ENCODE measurements at places on chromosomes 6 and 20.

DNA sequence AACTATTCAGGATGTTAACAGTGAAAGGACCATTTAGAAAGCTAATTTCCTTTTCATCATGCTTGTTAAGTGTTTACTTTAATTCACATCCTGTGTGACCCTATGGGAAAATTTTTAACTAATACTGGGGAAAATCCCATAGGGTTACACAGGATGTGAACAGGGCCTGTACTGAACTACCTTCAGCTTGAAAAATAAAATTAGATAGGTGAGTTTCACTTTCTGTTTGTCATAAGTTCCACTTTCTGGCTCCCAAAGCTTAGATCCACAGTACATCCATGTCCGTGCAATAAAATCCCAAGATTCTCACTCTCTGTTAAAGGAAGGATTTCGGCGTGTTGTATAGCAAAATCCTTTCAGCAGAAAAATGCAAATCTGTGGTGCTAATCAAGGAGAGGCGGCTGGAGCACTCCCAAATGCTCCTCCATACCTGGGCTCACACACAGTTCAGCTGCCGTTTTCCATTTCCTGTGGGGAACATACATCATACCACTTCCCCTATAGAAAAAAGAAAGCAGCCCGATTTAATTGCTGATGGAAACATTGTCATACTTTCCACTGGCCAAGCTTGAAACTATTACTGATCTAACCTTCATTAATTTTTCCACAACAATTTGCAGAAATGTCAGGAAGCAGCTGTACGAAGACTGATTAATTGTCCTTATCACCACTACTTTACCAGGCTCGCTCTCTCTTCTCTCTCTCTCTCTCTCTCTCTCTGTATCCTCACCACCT lies 125.2 kb downstream of the HIVEP2 start:
- DNase-seq = no peak

DNA sequence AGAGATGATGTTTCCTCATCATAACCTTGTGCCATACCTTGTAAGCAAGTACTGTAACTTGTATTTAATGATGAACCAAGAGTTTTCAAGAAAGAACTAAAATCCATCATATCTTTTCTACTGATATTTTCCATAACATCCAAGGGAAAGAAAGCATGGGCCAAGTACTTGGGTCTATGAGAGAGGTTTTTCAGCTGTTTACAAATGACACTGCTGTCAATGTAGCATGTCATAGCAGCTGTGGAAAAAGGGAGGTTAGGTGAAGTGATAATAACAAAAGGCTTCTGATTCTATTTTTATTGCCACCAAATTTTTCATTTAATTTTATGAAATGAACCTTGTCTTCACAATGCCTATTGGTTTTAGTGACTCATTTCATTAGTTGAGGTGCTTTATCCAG lies 482.3 kb downstream of the LMBRD1 start:
- no peak for DNase-seq

- DNase-seq = no peak
Measured at GRCh38 chr6:75499640-75500039, 6.0 kb upstream of the FILIP1 start.

DNA sequence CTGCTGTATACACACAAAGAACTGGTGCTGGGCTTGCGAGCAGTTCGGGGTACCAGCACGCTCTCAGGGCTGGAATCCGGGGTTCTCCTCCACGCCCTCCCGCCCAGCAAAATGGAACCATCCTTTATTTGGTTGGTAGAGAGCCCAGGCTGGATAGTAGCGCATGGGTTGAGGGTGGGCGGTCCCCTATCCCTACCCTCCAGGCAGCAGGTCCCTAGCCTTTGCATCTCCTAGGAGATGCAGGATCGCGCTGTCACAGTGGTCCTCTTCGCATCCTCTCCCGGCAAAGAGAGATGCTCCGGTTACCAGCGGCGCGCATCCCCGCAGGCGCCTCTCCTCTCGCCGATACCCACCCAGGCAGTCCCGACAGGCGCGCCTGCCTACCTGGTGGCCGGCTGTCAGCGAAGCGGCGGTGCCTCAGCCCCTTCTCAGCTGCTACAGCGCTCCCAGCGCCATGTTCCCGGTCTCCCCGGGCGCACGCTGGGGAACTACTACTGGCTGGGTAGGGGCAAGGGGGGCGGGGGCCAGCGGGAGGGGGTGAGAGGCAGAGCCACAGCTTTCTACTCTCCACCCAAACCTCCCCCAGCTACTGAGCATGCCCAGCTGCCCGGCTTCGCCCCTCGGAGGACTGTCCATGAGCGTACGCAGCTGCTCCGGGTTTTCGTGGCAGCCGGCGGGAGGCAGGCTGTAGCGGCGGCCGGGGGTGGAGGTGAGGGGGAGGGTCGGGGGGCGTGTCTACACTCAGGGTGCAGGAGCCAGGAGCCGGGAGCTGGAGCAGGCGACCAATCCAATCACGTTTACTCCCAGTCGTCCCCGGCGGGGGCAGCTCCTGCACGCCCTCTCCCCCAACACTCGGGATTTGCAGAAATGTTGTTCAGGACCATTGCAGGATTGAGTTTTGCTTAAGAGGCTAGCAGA lies at the start of gene PAK5:
Gene PAK5, minus strand, starts transcription at position 699 of the 918 bp plus-strand sequence. CDS start 194,748 bp downstream, outside the sequence.
- DNase-seq = peak; percentile 10

- no peak for DNase-seq
Measured at GRCh38 chr20:22490287-22491193, 93.8 kb downstream of the FOXA2 start.

- DNase-seq = no peak
Measured at GRCh38 chr6:3424185-3424927, 32.5 kb downstream of the SLC22A23 start.

DNA sequence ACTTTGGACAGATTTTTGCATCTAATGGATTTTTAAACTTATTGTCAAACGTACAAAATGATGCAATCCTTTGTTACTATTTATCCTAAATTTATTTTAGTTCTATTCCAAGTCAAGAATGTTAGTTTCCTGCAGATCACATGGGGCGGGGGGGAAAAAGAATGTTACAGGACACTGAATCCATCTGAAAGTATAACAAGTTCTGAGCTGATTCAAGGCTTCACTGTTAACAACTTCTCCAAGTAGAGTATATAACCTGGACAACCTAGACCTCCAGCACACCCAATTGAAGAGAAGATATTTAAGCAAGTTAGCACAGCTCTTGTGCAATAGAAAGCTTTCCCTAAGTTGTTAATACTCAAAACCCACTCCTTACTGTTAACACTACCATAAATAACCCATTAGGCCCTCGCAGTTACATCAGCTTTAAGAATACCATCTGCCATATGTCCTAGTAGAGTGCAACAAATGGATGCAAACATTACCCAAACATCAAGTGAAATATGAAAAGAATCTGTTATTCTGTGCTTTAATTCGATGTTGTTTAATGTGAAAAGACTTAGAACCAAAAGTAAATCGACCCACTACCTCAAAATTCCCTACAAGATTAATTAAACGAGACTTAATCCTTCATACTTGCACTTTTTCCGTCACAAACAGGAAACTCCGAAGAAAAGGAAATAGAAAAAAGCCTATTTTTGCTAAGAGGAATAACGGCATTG lies 1.3 kb downstream of the SEC63 start:
- DNase-seq = no peak

DNA sequence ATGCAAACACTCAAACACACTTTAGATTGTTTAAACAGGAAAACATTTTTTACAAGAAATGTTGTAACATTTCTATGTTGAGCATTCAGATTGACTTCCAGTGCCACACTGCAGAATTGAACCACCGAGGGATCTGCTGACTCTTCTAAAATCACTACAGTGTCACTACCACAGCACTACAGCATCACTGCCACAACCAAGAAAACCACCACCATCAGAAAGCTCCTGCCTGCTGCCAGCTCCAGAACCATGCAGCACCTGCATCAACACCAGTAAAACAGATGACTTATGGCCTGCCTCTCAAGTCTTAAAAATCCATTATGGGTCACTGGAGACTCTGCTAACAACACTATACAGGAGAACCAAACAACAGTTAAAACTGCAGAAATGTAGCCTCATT lies 25.4 kb upstream of the BTN3A2 start:
- no peak for DNase-seq

DNA sequence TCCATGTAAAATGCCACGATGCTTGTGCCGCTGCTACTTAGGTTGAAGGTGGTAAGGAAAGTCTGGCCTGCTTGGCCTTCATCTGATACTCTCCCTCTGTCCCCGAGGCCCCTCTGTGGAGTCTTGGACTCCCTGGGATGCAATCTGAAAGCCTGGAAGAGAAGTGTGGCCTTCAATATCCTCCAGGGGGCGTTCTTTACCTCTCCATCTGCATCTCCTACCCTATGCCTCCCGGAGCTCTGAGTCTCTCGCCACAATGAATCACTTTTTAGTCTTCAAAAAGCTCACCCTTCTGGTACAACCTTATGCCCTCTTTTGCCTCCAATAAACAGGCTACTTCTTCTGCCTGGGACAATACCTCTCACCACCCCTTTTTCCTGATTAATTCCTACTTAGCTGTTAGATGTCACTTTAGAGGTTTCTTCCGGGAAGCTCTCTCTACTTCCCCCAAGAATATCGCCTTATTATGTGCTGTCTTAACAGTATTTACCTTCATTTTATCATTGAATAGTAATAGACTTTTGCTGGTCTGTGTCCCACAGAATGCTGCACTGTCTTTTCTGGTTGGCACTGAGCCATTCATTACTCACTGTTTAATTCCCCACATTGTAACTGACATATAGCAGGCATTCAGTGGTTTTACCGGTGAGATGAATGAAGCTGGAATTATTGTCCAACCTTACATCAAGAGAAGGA lies 13.9 kb upstream of the ATG5 start:
- DNase-seq = peak; percentile 43

GRCh38 chr6:18513253-18513798 lies 126.2 kb downstream of the RNF144B start:
- no peak for DNase-seq

- no peak for DNase-seq
Measured at GRCh38 chr6:71190809-71191208, 97.8 kb upstream of the OGFRL1 start.

- peak; percentile 17 for DNase-seq
Measured at GRCh38 chr6:128807577-128807976, 75.4 kb upstream of the LAMA2 start.

DNA sequence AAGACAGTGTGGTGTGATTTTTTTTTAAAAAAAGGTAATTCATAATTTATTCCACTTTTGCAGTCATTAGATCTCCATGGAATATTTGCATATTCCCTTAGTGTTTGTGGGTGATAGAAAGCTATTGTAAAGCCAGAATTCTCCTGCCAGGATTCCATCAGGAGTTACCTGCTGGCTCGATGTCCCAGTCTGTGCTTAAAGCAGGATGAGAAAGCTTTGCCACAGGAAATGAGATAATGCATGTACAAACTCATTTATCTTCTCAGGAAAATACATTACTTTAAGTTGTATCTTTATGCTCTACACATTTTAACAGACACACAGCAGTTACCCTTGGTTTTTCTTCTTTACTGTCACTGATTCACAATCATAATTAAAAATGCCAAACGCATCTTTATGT lies 553.0 kb downstream of the CD109 start:
- DNase-seq = no peak

DNA sequence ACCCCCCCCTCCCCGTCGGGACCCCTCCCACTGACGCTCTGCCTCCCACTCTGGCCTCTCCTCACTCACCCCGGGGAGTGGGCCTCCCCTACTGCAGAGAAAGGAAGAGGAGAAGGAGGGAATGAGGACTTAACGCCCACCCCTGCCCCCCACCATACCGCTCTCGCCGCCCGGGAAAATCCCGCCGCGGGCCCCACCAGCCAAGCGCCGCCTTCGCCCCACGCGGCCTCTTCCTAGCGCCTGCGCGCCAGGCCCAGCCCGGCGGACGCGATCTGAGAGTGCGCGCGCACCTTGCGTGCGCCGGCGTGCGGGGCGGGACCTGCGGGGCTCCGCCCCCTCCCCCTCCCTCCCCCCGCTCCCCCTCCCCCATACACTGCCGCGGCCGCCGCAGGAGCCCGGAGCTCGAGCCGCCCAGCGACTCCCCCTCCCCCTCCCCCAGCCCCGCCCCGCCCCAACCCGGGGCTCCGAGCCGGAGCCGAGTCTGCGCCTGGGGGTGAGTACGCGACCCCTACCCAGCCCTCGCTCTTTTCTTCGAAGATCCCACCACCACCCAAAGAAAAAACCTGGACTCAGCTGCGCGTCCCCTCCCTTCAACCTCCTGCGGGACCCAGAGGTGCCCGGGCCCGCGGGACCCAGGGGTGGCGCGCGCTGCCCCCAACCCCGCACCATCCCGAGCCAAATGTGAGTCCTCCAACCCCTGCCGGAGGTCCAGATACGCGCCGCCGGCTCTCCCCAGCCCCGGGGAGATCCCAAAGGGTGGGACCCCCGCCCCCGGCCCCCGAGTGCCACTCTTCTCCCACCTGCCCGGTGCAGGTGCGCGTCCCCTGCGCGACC lies at the start of the genes MRPL14 and TMEM63B:
Gene MRPL14, minus strand, starts transcription at position 267 of the 834 bp plus-strand sequence. CDS start 10,841 bp downstream, outside the sequence.
Gene TMEM63B, plus strand, starts transcription at position 369 of the 834 bp plus-strand sequence. CDS start 7,031 bp downstream, outside the sequence.
- DNase-seq = no peak

GRCh38 chr6:155181498-155181897 lies 82.3 kb upstream of the CLDN20 start:
- DNase-seq = no peak

DNA sequence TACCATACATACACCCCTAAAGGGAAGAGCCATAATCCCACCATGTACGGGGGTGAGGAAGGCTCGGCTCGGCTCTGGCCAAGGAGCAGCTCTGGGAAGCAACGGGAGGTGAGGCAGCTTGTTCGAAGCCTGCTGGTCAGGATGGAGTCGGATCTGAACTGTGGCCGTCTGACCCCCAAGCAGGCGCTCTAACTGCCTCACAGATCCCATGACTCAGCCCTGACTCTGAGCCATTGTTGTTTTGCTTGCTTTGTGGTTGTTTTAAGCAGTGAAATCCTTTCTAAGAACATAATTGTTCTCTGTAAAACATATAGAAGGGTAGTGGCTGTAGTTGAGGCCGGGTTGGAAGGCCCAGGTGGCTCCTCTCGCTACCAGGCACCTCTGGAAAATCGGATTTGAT lies 10.9 kb downstream of the C6orf132 start:
- peak; percentile 75 for DNase-seq

DNA sequence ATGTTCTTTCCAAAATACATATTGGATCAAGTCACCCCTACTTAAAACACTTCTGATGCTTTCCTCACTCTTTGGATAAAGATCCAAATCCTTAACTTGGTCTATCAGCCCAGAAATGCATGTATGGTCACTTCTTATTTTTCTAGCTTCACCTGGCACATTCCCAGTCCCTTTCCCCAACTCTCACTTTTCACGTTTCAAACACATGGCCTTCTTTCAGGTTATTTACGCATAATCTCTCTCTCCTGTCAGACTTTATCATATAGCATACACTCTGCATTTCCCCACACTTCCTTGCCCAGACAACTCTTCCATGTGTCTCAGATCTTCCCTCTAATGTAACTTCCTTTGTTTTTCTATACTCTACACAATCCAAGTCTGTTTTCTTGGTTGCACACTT lies 12.8 kb downstream of the PHIP start:
- DNase-seq = no peak

- no peak for DNase-seq
Measured at GRCh38 chr6:107712665-107713551, 111.2 kb downstream of the SCML4 start.
